Activated CD4-positive, CD25-positive, alpha-beta regulatory T cell (primary cell): ENCODE measurements at places on chromosomes 1 and 21.

GRCh38 chr1:15851210-15852035, 3.9 kb downstream of the SPEN start:
- no peak for DNase-seq

DNA sequence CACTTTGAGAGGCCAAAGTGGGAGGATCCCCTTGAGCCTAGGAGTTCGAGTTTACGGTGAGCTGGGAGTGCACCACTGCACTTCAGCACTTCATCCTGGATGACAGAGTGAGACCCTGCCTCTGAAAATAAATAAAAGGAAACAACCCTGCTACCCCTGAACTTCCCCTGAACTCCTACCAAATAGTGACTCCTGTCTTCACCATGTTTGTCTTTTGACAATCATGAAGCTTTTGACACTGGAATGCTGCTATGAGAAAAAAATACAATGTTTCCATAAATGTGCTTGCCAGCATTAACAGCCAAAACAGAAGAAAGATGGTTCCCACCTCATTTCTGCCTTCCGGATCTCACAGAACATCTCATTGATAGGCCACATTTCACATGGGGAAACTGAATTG, 10.4 kb downstream of the ZBTB8A start:
- DNase-seq, result no peak

GRCh38 chr21:36753556-36753955, 54.6 kb downstream of the SIM2 start:
- DNase-seq, result no peak

DNA sequence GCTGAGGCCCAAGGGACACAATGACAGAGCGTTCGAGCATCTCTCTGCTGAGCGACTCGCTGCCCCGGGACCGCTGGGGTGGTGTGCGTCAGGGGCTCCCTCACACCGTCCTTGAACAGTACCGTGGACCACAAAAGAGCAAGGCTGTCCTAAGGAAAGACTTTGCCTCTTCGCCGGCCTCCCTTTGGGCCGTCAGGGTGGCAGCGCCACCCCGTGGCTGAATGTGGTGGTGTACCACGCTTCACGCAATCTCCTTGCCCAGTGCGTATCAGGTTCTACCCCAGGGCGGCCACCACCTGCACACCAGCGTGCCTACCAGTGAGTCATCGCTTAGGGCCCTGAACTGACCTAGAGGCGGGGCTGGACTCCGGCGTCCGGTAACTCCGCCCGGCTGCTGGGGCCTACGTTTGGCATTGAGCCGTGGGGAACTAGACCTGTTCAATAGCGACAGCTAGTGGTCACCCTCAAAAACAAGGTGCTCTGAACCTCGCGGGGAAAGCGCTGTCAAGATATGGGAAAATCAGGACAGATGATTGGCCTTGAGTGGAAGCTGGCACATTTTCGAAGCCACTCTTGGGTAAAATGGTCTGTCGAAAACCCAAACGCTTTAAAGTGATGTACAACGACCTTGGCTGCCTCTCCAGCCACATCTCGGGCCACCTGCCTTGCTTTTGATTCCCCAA, 8.1 kb upstream of the TRAF3IP3 start:
- peak; percentile 79 for DNase-seq
